Urinary bladder (tissue), 4 donors: ENCODE measurements at places on chromosomes 7 and 10. TPM values are rescaled to one million over a fixed set of nuclear protein-coding genes. Genes with fewer than 3 reads are reported as not detected.

The ZYX gene
- polyA plus RNA-seq = 386 TPM

The C10orf95 gene
- 0.11 TPM for polyA plus RNA-seq

- DNase-seq = no peak
Observed at GRCh38 chr10:94183666-94184264, 179.0 kb downstream of the NOC3L start.

DNA sequence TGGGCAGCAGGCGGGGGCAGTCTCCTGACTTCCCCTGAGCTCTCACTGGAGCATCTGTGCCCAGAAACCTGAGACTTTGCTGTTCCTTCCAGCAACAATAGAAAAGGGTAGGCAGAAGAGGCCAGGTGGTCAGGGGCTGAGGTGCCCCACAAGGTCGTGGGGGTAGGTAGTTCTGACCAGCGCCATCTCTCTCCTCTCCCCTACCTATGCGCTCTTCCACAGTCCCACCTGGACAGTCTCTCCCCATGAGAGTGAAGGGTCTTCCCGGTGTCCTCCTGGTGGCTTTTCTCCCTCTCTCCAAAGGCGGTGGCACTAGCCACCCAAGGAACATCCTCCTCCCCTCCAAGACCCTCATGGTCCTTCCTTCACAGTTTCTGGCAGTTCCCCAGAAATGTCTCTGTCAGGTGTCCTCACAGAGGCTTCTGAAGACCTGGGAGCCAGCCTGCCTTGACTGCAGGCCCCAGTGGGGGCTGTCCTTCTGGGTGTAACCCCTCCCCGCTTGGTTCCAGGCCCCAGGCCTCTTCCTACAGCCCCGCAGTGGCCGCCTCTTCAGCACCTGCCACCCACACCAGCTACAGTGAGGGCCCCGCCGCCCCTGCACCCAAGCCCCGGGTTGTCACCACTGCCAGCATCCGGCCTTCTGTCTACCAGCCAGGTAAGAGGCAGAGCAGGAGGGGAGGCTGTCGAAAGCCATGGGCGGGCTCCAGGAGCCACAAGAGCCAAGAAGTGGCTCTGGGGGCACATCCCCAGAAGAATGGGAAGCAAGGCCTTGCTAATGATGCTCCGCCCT lies 41.3 kb downstream of the LDB3 start:
- no peak for DNase-seq

GRCh38 chr7:20432071-20432470 lies 101.4 kb downstream of the ITGB8 start:
- no peak for DNase-seq

GRCh38 chr7:143980746-143981510 lies 19.2 kb upstream of the OR6B1 start:
- DNase-seq = no peak

DNA sequence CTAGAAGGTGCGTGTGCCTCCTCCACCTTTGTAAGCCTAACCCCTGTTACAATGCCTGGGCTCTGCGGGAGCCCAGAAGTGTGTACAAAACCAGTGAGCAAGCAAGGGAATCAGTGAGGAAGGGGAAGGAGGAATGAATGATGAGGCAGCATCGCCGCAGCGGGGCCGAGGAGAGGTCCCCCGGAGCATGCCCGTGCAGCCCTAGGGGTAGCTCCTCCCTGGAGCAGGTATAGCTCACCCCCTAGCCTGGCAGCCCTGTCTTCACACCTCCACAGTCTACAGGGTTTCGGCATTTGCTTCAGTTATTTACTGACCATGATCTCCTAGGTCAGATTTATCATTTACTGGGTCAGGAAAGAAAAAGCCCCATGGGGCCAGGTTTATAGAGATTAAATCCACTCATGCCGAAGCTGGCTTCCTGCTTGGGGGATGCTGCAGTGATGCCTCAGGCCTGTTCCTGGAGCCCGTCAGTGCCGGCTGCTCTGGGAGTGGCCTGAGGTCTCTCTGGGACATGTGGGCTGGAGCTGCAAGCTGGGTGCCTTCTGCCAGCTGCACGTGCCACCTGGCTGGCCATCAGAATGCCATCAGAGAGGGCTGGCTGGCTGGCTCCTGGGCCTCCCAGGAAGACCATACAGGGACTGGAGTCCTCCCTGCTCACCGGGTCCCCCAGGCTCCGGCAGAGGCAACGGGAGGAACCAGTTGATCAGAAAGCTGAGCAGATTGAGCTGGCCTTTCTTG lies 138.9 kb downstream of the GRK5 start:
- no peak for DNase-seq

GRCh38 chr7:146875981-146876380 lies 759.4 kb downstream of the CNTNAP2 start:
- peak; percentile 15 for DNase-seq

GRCh38 chr10:86301971-86302370 lies 64.6 kb downstream of the GRID1 start:
- no peak for DNase-seq

- no peak for DNase-seq
Observed at GRCh38 chr7:140544388-140544826, 65.1 kb upstream of the MKRN1 start.

DNA sequence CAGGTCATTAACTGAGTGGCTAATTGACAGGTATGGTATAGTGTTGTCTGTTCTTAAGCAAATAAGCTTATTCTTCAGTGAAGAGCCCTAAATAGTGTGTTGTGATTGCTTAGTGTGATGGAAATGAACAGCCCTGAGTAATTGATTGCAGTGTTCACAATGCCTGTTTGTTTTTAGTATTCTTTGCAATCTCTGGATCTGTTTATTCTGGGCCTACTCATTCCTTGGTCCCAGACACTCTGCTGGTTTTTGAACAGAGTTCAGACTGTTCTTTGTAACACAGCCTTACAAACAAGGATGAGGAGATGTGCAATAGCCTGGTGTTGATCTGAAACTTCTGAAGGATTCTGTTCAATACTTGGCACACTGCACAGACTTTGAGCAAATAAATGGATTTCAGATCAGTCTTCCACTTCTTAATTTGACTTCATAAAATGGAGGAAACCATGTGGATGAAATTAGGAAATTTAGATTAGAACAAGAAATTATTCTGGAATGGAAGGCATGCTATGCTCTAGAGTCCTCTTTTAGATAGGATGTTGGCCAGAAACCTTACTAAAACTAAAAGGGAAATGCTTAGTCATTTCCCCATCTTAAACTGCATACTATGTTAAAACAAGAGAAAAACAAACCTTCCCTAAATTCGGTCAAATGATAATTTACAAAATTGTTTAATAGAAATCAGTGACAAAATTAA lies 444.2 kb upstream of the SEMA3D start:
- no peak for DNase-seq

DNA sequence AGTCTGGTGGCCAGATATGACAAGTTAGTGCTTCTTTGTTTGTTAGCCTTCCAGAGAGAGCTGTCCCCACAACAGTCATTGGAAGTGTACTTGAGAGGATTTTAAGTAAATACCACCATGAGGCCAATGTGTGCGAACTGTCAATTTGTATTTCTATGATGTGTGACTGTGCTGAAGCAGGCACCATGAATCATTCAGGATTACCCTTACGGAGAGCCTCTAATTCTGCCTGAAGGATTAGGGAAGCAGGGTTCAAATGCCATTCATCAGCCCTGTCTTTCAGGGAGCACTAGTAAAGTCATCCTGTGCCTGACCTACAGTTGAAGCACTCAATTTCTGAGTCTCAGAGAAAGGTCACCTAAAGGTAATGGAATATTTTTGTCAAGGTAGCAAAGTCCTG lies 109.3 kb downstream of the GATA3 start:
- no peak for DNase-seq

- DNase-seq = no peak
Observed at GRCh38 chr7:98365863-98366561, 34.9 kb downstream of the BAIAP2L1 start.

GRCh38 chr7:70242826-70243225 lies 644.6 kb downstream of the AUTS2 start:
- no peak for DNase-seq
